Sigmoid colon (tissue), 7 donors: ENCODE measurements at places on chromosomes 1 and 21. TPM values are rescaled to one million over a fixed set of nuclear protein-coding genes. Genes with fewer than 3 reads are reported as not detected.
A peak's percentile ranks its signal among the peaks of the same experiment; 100 is the strongest.

- no peak for DNase-seq
Observed at GRCh38 chr1:112268408-112268807, 127.6 kb upstream of the CTTNBP2NL start.

GRCh38 chr1:203743091-203743571, 21.9 kb upstream of the LAX1 start:
- DNase-seq = no peak

- peak; percentile 27 for DNase-seq
Observed at GRCh38 chr1:234539666-234540403, 60.9 kb upstream of the TARBP1 start.

- DNase-seq = no peak
Observed at GRCh38 chr1:90522432-90522831, 194.7 kb downstream of the BARHL2 start.

- DNase-seq = no peak
Observed at GRCh38 chr1:209513226-209513625, 70.3 kb upstream of the CAMK1G start.

DNA sequence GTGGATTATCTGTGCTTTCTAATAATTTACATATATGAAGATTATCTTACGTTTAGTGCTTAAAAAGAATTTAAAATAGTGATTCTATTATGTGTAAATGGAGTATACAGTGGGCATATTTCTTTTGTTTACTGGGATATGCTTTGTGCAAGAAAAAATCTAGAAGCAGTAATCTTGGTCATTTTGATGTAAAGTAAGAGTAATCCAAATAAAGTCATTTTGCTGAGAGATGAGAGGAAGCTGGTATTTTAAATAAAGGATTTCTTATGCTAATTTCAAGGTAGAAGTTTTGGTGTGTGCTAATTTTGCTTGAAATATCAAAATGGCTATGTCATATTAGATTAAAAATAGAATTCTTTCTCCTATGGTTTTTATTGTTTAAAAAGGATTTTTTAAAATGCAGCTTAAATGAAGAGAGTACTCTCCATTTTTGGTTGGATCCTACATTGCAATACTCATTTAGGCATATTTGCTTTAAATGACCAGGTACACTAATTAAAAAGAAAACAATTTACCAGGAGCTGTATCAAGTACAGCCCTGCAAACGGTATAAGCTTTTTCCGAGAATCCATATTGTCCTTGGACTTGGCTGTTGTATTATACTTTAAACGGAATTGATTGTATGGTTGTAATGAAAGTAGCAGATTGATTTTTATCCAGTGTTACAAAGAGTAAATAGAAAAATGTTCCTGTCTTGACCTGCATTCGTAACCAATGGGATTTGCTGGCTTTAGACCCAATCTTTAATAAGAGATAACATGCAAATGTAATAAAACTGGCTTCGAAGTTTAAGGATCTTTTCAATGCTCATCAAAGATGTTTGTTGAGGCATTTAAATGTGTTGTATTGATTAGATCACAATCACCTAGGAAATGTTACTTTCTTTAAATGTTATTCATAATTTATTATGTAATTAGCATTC, 574.7 kb downstream of the USP25 start:
- no peak for DNase-seq

- no peak for DNase-seq
Observed at GRCh38 chr1:218823291-218823900, 350.3 kb upstream of the LYPLAL1 start.

GRCh38 chr1:192477630-192478029, 97.9 kb upstream of the RGS1 start:
- DNase-seq = no peak

DNA sequence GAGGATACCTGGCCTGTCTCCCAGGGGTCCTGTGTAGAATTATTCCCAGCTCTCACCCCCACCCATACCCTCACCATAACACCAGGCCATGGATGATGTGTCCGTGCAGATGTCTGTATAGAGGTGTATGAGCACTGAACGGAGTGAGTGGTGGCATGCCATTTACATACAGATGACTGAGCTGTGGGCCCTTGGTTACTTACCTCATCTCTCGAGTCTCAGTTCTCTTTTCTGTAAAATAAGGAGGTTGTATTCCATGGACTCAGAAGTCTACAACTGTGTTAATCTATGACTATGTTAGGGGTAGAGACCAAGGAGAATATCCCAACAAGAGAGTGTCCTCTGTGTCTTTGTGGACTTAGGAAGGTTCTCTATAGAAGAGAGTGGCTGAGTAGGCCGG, 65.6 kb upstream of the CD1D start:
- DNase-seq = no peak

- peak; percentile 92 for DNase-seq
Observed at GRCh38 chr1:107056426-107057196, at the start of gene PRMT6. Gene PRMT6 (plus strand): TSS chr1:107056674. CDS start chr1:107056716, 42 bp downstream.

- no peak for DNase-seq
Observed at GRCh38 chr1:119714583-119714982, 2.8 kb downstream of the PHGDH start.

DNA sequence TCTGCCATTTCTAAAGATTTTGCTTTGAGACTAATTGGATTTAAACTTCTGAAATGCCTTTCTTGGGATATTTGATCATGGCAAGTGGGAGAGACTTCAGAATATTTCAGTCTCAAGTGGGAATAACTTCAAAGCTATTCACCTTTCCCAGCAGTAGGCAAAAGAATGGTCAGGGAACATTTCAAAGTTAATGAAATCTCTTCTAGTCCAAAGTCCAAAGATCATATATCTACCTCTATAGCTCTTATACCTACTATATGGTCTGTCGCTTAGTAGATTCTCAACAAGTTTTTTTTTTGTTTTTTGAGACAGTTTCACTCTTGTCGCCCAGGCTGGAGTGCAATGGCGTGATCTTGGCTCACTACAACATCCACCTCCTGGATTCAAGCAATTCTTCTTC, 44.5 kb upstream of the PIGC start:
- DNase-seq = no peak

- no peak for DNase-seq
Observed at GRCh38 chr1:100292711-100293110, 26.7 kb downstream of the RTCA start.

DNA sequence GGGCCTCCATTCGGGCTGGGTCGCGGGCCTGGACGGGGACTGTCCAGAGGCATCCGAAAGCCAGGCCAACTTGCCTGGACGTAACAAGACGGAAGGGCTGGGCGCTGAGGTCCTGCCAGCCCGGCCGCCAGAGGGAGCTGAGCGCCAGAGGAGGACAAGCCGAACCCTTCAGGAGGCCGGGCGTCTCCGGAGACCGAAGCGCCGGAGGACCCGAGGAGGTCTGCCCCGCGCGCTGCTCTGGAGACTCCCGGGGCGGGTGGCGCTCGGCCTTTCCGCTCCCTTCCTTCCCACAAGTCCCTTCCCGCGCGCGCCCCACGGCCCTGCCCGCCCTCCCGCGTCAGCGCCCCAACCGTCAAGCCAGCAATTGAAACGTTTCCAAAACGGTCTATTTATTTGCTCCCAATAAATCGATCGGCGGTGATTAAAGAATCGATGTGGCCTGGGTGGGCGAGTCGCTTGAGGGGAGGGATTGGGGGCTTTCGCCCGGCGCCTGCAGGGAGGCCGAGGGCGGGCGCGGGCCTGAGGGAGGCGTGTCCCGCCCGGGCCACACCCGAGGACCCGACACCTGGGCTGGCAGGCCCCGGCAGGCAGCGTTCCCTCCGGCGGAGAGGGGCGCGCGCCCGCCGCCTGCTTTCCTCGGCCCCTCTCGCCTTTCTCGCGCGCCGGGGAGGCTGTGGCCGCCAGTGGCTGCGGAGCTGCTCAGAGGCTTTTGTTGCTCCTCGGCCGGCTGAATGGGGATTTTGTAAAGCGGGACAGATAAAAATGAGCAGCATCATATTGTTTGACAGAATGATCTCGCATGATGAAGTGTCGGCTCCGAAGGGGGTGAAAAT, 5.2 kb upstream of the FOXD3 start:
- peak; percentile 80 for DNase-seq

DNA sequence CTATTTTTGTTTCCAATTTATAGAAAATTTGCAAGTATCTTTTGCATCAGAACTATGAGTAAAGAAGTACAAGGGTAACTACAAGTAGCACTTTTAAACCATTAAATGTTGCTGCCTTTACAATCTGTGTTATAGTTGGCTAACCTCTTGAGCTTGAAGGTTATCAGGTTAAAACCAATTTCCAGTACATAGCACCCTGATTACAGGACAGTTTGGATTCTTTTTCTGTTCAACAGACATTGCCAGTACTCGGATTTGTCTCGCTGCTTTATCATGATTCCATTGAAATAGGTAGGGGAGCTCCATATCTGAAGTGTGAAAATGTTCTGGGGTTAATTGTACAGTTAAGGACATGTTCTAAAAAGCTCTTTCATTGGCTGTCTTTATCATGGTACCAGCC, 40.0 kb downstream of the MIA3 start:
- no peak for DNase-seq

DNA sequence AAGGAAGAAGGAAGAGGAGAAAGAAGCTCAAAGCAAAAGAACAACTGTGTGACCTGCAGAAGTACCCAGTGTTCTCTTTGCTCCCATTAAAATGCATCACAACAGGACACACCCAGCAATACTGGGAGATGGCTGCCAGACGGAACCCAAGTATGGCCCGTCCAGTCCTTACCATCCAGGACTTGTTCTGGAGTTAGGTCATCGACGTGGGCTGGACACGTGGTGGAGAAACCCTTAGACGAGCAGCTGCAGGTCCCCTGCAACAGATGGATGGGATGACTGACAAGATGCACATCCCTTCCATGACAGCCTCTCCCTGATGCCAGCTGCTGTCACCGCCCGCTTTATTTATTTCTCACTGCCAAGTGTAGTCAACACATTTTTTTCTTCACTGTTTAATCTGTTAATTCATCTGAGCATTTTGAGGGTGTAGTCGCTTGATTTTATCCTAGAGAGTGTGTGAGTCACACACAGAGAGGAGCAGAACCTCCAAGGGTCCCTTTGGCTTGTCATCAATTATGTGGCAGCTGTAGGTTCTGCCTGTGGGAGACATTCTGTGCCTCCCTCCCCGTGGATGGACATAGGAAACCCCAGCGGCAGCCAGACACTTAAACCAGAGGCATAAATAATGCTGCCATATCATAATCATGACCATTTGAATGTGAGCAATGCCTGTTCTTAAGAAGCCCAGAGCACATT, 80.9 kb downstream of the ABCA4 start:
- DNase-seq = peak; percentile 84

DNA sequence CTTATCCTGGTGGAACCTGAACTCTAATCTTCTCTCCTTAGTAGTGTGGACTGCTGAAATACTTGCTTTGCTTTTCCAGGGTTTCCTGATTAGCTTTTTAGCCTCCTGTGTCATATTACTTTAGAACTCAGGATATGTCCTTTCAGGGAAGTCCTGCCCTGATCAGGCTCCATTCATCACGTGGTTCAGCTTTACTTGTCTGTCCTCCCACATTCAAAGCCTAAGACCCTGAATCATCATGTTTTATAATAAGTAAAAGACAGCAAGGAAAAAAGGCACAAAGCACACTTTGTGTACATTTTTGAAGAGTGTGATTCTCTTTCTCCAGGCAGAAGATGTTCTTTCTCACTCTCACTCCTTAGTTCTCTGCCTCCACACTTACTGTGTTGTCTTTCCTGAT, 70.6 kb downstream of the PATJ start:
- DNase-seq = no peak

DNA sequence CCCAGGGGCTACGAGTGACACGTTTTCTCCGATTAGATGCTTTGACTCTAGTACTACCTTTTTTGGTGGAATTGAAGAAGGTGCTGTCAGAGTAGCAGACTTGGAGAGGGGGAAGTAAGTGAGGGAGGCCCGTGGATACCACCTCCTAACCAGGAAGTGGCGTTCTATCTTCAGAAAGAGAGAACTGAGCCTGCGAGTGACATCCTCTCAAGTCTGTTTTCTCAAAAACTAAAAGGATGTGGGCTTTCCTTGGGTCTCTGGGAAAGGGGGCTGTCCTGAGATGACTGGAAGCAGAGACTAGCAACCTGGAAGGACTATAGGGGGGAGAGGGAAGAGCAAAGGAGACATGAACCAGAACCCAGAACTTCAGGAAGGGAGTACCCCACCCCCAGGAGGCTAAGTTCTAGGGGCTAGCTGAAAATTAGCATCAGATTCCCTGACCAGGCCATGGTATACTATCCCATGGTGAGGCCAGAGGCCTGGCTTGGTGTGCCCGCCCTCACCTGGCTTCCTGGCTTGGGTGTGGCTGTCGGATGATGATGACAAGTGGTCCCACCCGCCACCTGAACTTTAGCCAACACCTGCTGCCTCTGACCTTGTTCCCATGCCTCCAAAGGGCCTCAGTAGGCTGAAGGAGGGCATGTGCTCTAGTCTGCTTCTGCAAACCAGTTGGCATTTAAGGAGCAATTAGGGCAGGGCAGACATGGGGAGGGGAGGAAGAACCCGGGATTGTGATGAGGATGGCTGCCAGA, 49.1 kb downstream of the ATP2B4 start:
- DNase-seq = no peak

DNA sequence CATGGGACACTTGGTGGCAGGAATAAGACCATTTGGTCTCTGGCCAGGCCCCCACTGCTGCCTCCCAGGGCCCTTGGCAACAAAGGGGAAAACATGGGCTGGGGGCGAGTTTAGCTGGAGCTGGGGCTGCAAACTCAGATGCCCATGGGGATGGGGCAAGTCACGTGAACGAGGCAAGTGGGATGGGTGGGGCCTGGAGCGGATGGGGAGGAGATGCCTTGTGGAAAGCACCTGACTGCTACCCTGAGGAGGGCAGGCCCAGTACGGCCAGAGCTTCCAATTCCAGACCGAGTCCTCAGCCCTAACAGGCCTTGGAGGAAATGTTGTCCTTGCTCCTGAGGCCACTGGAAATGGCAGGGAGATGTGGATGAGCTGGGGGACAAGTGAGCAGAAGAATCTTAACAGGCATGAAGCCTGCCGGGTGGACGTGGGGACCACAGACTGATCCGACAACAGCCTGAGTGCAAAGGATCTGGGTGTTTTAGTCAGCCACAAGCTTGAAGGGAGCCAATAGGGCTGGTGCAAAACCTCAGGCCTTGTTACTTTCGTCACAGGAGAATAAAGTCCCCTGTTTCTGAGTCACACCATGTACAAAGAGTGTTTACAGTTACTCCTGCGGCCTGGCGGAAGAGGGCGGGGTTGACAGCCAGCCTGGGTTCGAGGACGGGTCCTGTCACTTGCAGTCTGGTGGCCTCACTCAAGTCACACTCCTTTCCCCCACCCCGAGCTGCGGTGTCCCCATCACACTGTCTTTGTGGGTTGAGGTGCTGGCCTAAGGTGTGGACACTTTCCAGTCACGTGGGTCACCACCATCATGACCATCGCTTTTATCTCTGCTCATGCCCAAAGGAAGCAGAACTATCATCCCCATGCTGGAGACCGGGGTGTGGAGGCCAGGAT, 19.1 kb downstream of the RUNX3 start:
- DNase-seq = no peak

GRCh38 chr1:186682736-186683135, 2.5 kb upstream of the PTGS2 start:
- DNase-seq = no peak

Gene MRAP
- total RNA-seq = not detected

Gene PER3
- total RNA-seq = 47.1 TPM

Gene RNU1-2
- under 0.01 TPM for total RNA-seq

Gene ADCY10
- not detected for total RNA-seq

Gene KAZN
- 3.5 TPM for total RNA-seq

Gene WNT3A
- total RNA-seq = not detected

Gene SLC35F3
- 0.49 TPM for total RNA-seq

Gene SPRR2D
- not detected for total RNA-seq

Gene NUF2
- total RNA-seq = not detected

Gene GJA9
- total RNA-seq = not detected
